ENCODE measurements at places on chromosomes 3 and 15.

DNA sequence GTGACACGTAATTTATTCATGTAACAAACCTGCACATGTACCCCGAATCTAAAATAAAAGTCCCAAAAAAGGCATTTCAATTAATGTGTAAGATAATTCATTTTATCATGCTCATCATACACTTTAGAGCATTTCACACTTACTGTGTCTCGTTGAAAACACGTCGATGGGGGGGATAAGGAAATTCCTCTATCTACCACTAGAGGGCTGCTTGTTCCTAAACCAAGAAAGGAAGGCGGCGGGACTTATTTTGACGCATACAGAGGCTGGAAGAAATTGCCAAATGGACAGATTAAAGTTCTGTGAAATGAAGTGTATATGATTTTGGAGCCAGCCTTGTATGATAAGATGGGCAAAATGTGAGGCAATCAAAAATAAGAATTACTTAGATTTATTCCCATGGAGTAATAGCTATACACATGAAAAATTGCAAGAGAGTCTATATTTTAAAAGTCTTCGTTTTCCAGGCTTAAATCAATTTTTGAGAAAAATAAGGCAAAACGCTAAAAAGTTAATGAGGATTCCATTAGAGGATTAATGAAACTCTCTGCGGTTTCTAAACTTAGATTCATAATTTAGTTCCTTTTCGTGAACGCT is 346.8 kb downstream of the CNTN3 start:
- DNase-seq: no peak

DNA sequence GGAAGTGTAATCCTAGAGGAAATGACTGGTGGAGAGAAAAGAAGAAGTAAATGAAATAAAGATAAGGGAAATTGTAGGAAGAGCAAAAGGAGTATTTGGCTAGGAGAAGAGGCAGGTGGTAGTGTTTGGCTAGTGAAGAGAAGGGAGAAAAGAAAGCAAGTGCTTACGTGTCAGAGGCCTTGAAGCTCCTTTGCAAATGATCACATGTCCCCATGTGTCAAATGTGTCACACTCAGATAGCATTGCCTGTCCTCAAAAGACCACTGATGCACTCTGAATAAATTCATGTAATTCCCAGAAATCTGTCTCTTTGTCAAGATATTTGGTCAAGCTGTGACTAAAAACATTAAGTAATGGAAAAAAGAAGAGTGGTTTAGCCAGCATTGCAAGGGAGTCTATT is 639.3 kb downstream of the TUSC7 start:
- DNase-seq: no peak

- DNase-seq: no peak
These were observed 21.3 kb downstream of the EFCC1 start for GRCh38 chr3:129022114-129023007.

DNA sequence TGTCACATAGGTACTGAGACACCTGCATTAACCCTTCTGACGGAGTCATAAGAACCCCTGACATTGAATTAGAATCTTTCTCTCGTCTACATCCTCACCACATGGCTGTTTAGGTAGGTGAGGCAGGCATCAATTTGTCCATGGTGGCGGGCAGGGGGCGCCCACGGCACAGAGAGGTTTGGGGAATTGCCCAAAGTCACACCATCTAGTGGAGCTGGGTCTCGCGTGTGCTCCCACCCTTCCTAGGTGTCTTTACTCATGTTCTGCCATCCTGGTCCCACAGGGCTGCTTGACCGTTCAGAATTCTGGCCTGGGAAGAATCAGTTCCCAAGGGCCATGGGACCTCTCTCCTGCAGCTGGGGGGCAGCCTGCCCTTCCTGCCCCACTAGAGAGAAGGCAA is 14.7 kb upstream of the DLL4 start:
- DNase-seq: no peak

GRCh38 chr3:169542331-169542751 is 121.2 kb downstream of the MECOM start:
- no peak for DNase-seq

DNA sequence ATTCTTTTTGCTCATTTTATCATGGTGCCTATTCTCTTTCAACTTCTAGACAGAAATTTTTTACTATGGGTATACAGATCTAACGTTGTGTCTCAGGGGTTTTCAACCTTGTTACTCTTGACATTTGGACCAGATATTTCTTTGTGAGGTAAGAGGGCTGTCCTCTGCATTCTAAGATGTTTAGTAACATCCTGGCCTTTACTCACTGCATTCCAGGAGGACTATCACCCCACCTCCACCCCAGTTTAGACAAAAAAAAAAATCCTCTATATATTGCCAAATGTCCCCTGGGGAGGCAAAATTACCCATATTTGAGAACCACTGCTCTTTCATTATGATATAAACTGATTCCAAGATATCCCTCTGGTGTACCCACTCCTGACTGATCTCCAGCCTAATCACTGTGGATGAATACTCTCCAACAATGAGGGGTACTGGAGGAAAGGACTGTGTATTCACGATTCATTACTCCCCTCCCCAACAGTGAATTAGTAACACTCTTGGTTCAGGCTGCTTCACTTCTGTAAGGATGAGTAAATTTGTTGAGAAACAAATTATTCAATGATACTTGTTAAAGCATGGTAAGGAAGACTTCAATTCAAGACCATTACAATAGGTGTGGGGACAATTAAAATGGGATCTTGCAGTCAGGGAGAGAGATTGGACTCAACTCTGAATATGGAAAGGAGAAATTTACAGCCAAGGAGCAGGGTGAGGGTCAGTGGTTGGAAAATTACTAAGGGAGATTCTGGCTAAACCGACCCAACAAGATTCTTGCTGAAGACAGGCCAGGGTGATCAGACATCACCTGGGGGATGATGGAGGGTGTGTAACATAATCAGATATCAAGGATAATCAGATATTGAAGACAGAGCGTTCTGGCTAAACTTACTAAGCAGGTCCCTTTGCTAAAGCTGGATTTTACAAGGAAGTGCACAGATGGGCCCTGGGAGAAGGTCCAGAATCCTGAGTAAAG is 123.8 kb upstream of the DAZL start:
- no peak for DNase-seq

GRCh38 chr3:73727854-73728253 is 103.1 kb upstream of the PDZRN3 start:
- no peak for DNase-seq

- no peak for DNase-seq
These were observed 139.1 kb downstream of the CBLB start for GRCh38 chr3:105729667-105730066.

GRCh38 chr3:113092746-113093145 is 102.0 kb downstream of the GTPBP8 start:
- DNase-seq: no peak

DNA sequence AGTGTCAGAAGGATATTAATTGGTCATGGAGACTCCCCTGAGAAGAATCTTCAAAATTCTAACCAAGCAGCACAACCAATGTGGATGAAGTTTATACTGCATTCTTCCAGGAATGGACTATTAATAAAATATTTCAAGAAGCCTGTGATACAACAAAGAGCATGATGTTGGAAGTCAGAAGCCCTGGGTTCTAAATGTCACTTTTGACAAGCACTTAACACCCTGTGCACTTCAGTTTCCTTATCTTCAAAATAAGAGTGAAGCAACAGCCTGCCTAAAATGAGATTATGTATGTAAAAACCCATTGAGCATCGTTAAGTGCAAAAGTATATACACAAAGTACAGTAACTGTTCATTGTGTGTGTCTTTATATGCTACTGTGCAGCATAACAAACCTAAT is 369.4 kb downstream of the NTRK3 start:
- DNase-seq: no peak

DNA sequence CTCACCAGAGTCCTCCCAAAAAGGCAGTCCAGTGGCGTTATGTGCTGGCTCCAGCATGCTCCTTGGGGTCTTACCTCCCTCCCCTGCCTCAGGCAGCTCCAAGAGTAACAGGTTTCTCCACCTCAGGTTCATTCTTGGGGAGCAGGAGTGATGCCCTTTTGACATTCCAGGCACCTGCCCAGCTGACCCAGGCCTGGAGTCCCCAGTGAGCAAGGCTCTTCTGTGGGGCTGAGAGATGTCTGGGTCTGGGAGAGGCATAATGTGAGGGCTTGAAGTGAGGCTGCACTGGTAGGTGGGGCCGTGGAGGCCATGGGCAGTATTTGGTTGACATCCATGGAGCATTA is 15.3 kb downstream of the PXYLP1 start:
- no peak for DNase-seq

DNA sequence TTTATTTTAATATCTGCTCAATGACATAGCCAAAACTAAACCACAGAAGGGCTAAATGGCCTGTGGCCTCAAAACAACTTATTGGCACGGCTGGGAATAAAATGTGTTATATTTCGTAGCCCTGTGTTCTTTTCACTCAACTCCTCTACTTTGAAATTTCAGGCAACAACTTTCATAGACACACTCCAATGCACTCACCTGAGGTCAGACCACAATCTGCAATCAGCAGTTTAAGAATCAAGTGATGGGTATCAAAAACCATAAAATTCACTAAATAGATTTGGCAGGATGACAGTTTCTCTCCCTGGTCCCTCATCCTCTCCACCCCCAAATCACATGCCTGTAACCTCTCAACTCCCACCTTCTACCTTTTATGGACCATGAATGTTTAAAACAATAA is 2.0 kb upstream of the CD200R1 start:
- no peak for DNase-seq

- no peak for DNase-seq
These were observed 12.5 kb downstream of the PLA2G4B start for GRCh38 chr15:41851167-41851523.

GRCh38 chr3:38746641-38747040 is 69.4 kb downstream of the SCN10A start:
- no peak for DNase-seq

DNA sequence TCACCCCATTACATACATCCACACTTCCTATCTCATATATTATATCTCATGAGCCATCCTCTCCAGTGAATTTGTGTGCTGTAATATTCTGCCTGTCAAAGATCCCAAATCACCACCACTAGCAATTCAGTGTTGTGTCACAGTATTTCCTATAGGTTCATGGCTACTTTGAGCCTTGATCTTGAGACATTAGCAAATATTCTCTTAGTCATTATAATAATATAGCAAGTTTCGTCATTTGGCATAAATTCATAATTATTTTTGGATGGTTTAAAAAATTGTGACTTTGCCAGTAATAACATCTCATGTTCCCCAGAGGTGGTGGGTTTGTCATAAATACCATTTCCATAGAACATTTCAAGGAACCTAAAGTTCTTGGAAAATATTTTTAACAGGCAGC is 47.7 kb downstream of the CMSS1 start:
- DNase-seq: no peak

DNA sequence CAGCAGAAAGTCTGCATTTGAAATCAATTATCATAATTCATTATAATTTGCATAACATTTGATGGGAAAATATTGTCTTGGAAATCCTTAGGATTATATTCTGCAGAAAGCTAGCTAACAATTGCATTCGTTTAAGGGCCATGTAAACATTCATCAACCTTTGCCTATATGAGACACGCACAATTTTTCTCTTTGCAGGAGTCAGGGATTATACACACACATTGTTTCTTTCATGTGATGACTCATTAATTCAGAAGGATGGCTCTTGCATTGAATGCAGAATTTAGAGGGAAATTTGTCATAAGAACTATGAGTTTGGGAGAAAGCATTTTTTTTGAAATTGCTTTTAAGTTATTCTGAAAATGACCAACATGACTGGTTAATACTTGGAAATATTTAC is 844.7 kb downstream of the DIPK2A start:
- no peak for DNase-seq

GRCh38 chr3:148716657-148717056 is 19.0 kb downstream of the AGTR1 start:
- no peak for DNase-seq

- no peak for DNase-seq
These were observed 3.2 kb downstream of the RTP3 start for GRCh38 chr3:46500656-46501635.
